ENCODE measurements at places on chromosomes 4 and X.

DNA sequence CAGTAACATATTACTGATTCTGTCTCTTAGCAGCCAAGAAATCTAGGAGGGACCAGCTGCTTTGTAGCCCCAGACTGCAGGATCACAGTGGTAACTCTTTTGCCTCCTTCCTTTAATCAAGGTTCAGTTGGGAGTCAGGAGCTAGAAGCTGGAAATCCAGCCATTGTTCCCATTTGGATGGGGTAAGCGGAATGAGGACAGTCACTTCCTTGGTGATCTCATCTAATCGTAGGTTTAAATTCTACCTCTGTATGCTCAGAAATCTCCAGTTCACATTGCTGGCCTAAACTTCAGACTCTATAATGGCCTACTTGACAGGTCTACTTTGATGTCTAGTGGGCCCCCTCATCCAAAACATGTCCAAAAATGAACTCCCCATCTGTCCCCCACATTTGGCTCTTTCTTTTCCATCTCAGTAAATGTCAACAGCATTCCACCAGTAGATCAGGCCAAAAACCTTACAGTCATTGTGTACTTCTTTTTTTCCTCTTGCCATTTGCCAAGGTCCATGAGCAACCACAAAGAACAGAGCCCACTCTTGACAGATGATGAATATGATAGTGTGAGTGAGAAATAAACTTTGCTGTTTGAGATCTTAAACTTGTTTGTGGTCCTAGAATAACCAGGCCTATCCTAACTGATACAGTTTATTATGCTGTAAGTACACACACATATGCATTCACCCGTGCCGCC is 40.1 kb downstream of the WWC2 start:
- DNase-seq: no peak

GRCh38 chrX:83845397-83845796 is 15.5 kb upstream of the CYLC1 start:
- no peak for DNase-seq

GRCh38 chrX:68895341-68895755 is 66.5 kb downstream of the EFNB1 start:
- no peak for DNase-seq

- no peak for DNase-seq
Measured at GRCh38 chrX:30653415-30654131, at the start of gene GK. TSS of gene GK (plus strand) at chrX:30653423. CDS start at chrX:30653538, 115 bp downstream.

Data from SIG-M5 (cell line).